Stimulated activated CD4-positive, alpha-beta T cell treated with anti-CD3 and anti-CD28 coated beads, TNF-alpha, amount 100 ng/mL, for 24 hours (primary cell): ENCODE measurements at places on chromosomes 1 and 21.

- DNase-seq, result no peak
These were observed 34.0 kb upstream of the SLC19A1 start for GRCh38 chr21:45575993-45576837.

DNA sequence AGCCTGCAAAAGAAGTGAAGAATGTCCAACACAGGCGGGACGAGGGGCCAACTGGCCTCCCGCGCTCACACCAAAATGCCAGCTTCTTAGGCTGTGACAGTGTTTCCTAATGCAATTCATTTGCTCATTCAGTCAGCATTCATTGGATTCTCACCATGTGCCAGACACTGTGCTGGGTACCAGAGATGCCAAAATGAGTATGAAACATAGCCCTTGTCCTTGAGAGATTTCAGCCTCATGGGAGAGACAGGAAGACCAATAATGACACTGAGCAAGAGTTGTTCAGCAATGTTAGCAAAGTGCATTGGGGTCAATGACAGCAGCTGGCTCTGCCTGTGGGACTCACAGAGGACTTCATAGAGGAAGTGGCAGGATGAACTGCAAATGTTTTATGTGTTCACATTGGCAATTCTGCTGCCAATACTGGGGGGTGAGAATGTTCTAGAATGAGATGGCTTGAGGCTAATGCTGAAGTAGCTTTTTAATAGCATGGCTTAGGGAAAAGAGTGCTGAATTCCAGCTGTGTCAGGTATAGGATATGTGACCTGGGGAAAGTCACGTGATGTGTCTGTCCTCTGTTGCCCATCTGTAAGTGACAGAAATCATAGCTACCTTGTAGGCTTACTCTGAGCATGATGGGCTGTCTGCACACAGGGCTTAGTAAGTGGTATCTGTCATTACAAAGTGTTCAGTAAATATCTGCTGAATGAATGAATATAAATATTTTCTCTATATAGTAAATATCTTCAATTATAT is 58.3 kb upstream of the KIF26B start:
- DNase-seq, result no peak

- DNase-seq, result no peak
These were observed 14.3 kb upstream of the LRRC3 start for GRCh38 chr21:44441041-44441400.

- DNase-seq, result no peak
These were observed 262.8 kb downstream of the RWDD3 start for GRCh38 chr1:95496773-95497172.

- no peak for DNase-seq
These were observed 780.6 kb downstream of the BRINP3 start for GRCh38 chr1:189697113-189697512.

DNA sequence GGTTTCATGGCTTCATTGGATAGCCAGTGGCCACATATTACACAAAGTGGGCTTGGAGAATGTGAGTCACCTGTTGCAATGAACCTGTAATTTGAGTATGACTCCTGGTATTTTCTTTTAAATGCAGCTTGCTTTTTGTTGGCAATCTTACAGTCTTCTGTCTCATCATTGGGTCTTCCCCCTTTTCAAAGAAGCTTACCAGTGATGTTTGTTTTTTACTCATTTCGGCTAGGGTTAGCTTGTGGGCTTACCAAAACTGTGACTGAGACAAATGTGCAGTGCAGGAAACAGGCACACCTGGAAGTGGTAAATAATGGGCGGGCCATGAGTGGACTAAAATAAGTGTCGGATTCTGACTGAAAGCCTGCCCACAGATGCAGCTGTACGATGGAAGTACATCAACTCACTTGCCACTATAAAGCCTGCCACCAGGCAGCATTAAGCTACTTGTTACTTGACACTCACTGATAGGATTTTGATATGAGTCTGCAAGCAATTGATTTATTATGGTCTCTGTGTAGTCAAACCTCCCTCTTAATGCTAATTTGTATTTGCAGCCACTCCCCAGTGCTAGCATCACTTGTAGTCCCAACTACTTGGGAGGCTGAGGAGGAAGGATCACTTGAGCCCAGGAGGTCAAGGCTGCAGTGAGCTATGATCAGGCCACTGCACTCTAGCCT is 4.2 kb downstream of the HHAT start:
- peak; percentile 38 for DNase-seq

- DNase-seq, result no peak
These were observed 13.8 kb downstream of the DSCAM start for GRCh38 chr21:40833184-40833583.

GRCh38 chr1:186413319-186413718 is 37.7 kb downstream of the ODR4 start:
- DNase-seq, result no peak

- no peak for DNase-seq
These were observed 64.5 kb upstream of the SCCPDH start for GRCh38 chr1:246659594-246660140.

- DNase-seq, result peak; percentile 82
These were observed at the start of gene ARHGAP30 for GRCh38 chr1:161069731-161070270. TSS of gene ARHGAP30 (minus strand) at chr1:161069891. CDS start at chr1:161069624, 267 bp downstream.
